ENCODE measurements at places on chromosomes 5 and 9. TPM values are rescaled to one million over a fixed set of nuclear protein-coding genes. Genes with fewer than 3 reads are reported as not detected.
A peak's percentile ranks its signal among the peaks of the same experiment; 100 is the strongest.

The PCDHGC4 gene
- total RNA-seq, result 0.54 TPM

The PCDHGA11 gene
- total RNA-seq, result 21.7 TPM

The RAB3C gene
- total RNA-seq, result not detected

- no peak overlapping the region for H3K4me3 ChIP-seq
- no peak overlapping the region for H3K27ac ChIP-seq
- no peaks in the 10 kb centered on the region for H3K4me1 ChIP-seq
Measured at GRCh38 chr5:122192497-122193496, 63.5 kb downstream of the ZNF474 start.

GRCh38 chr5:170333161-170333910 is 35.8 kb upstream of the LCP2 start:
- no peak overlapping the region for H3K27ac ChIP-seq
- H3K27me3 ChIP-seq, result no peaks in the 10 kb centered on the region
- H3K4me3 ChIP-seq, result no peak overlapping the region
- peak; percentile 35 for DNase-seq
- no peaks in the 10 kb centered on the region for H3K36me3 ChIP-seq

- no peaks in the 10 kb centered on the region for H3K27me3 ChIP-seq
- no peak for DNase-seq
- H3K4me1 ChIP-seq, result no peaks in the 10 kb centered on the region
Measured at GRCh38 chr9:89525446-89526374, 27.8 kb upstream of the SEMA4D start.

GRCh38 chr5:140381972-140382371 is 19.7 kb upstream of the ANKHD1 start:
- DNase-seq, result no peak
- no peak overlapping the region for H3K27ac ChIP-seq
- H3K4me1 ChIP-seq, result no peaks in the 10 kb centered on the region
- H3K27me3 ChIP-seq, result no peaks in the 10 kb centered on the region
- no peak overlapping the region for H3K4me3 ChIP-seq
- no peaks in the 10 kb centered on the region for H3K36me3 ChIP-seq

DNA sequence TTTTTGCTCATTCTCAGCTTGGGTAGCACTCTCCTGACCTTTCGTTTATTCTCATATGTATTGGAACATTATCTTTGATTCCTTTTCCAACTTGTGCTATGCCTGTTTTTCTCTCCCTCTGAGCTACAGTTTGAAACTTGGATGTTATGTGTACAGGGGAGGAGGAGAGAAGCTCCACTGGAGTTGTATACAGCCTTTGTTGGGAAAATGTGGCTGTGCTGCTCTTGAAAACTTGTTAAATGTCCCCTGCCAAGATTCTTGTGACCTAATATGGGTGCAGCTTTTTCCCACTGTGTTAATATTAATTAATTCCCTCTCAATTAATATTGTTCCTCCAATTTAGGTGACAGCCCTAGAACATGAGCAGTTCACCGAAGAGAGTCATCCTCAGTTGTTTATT is 235.4 kb downstream of the AOPEP start:
- no peaks in the 10 kb centered on the region for H3K4me1 ChIP-seq
- no peaks in the 10 kb centered on the region for H3K27me3 ChIP-seq
- H3K4me3 ChIP-seq, result no peak overlapping the region
- no peak overlapping the region for H3K27ac ChIP-seq
- H3K36me3 ChIP-seq, result no peaks in the 10 kb centered on the region

GRCh38 chr9:126945682-126946081 is 31.1 kb downstream of the RALGPS1 start:
- H3K4me3 ChIP-seq, result no peak overlapping the region
- H3K36me3 ChIP-seq, result no peaks in the 10 kb centered on the region
- H3K27me3 ChIP-seq, result peaks cover 12% of the 10 kb centered on the region
- H3K27ac ChIP-seq, result no peak overlapping the region
- no peaks in the 10 kb centered on the region for H3K4me1 ChIP-seq

GRCh38 chr9:120742951-120743416 is 28.7 kb upstream of the MEGF9 start:
- no peaks in the 10 kb centered on the region for H3K27me3 ChIP-seq
- no peak overlapping the region for H3K27ac ChIP-seq
- no peaks in the 10 kb centered on the region for H3K4me1 ChIP-seq
- H3K4me3 ChIP-seq, result no peak overlapping the region
- no peaks in the 10 kb centered on the region for H3K36me3 ChIP-seq

All from GM23248 (cell line).